ENCODE measurements at places on chromosomes 2 and 18. TPM values are rescaled to one million over a fixed set of nuclear protein-coding genes. Genes with fewer than 3 reads are reported as not detected.

The CYTIP gene
- total RNA-seq, result 9.1 TPM

The SLC5A7 gene
- total RNA-seq, result 0.37 TPM

GRCh38 chr2:69945941-69946340 lies 15.5 kb downstream of the ASPRV1 start:
- no peaks in the 10 kb centered on the region for H3K36me3 ChIP-seq
- H3K27me3 ChIP-seq, result no peaks in the 10 kb centered on the region
- no peak overlapping the region for H3K27ac ChIP-seq
- H3K4me1 ChIP-seq, result peaks cover 8% of the 10 kb centered on the region
- no peak for DNase-seq

DNA sequence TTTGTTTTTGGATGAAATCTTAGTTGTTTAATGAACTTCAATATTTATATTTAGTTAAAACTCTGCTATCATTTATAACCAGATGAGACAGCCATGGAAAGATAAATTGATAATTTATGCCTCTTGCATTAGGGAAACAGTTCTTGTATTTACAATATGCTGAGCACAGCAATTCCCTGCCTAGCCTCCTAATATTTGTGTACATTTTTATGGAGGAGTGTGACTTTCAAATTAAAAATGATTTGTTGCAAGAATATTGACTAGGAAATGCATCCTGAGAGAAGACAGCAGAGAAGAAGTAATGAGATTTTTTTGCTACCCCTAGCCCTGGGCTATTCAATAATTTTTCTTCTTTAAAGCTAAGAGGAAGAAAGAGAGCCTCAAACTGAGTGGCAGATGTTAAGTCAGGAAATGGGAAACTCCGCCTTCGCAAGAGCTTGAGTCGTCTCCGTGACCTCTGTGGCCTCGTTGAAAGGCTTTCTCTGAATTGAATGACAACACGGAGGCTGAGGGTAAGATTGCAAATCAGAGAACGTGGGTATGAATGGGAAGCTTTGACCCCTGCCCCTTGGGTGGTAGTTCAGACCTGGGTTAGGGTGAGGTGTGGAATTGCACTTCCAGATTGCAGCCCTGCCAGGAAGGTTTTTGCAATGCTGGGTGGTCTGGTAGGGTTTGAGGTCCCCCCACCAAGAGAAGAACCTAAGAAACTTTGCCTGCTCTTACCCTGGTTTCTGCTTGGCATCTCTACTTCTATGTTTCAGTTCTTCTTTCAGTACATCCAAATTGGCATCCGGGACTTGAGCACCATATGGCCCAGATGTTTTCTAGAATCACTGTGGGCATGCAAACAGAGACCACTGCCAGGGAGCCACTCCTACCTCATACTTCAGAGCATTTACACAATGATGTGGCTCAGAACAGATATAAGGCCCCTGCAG lies 210.3 kb upstream of the RBMS1 start:
- DNase-seq, result no peak
- H3K27ac ChIP-seq, result no peak overlapping the region
- no peaks in the 10 kb centered on the region for H3K27me3 ChIP-seq
- H3K4me3 ChIP-seq, result no peak overlapping the region

GRCh38 chr2:156294945-156295580 lies 37.5 kb downstream of the NR4A2 start:
- DNase-seq, result no peak
- H3K27me3 ChIP-seq, result no peaks in the 10 kb centered on the region
- H3K4me1 ChIP-seq, result no peaks in the 10 kb centered on the region
- no peak overlapping the region for H3K4me3 ChIP-seq

Measured in testis (tissue), 5 donors.